GM12864 (cell line): ENCODE measurements at places on chromosomes 13 and 19.

- DNase-seq: no peak
These were observed 34.4 kb downstream of the DNAJC15 start for GRCh38 chr13:43057653-43058317.

DNA sequence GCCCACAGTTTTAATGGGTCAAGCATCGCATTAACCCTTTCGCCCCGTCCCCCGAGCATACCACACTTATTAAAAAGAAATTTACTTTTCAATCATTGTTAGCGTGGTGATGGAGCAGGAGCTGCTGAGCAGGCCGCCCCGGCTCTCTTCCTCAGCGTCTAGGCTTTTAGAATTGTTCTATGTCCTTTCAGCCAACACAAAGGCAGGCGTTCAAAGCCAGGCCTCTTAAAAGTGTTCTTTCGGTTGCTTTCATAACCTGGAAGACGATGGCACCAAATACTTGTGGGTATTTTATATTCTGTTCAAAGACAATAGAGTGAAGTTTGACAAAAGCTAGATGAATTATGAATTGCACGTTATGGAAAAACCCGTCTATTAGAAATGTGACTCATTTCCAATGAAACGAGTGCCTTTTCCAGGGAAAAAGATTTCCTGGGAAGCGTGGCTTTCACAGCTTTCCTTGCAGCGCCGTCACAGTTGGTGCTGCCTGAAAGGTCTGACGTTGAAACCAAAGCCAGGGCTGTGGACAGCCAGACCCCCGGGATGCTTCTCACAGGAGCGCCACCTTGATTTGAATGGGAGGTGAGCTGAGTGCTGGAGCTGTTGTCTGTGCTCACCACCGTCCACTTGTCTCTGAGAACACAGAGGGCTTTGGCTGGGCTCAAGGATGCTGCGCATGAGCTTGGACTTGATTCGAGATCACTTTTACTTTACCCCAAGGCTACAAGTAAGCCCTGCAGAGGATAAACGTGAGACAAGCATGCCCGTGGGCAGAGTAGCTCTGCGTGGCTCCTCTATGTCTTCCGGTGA lies 78.8 kb downstream of the SOX1 start:
- no peak for DNase-seq

- DNase-seq: no peak
These were observed 883.4 kb downstream of the DIAPH3 start for GRCh38 chr13:59280297-59280696.

- DNase-seq: no peak
These were observed 20.3 kb upstream of the RNASEH2B start for GRCh38 chr13:50889317-50889716.

DNA sequence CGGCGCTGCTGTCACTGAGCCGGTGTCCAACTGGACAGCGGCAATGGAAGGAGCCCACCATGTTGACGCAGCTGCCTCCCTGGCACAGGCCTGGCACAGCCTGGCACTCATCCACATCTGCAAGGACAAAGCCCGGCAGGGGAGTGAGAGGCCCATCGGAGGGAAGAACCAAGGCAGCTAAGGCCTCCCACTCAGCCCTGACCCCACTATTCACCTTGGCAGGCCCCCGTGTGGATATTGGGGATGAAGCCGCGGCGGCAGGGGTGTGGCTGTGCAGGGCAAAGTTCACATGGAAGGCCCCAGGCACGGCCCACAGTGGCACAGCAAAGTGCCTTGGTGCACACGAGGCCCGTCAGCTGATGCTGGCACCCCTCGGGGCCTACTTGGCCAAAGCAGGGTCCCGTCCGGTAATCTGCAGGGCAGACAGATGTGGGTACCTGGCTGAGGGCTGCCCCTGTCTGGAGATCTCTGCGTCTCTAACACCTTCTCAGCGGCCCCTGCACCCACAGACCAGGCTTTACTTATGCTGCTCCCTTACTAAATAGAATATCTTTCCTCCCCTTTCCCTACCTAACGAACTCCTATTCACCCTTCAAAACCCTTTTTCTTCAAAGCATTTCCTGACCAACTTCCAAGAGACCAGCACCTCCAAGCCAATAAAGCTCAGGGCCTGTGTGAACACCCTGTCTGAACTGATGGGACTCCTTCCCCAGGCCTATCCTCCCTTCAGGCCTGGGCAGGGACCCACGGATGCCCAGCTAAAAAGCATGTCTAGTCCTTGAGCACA lies 7.5 kb downstream of the FBN3 start:
- DNase-seq: no peak

DNA sequence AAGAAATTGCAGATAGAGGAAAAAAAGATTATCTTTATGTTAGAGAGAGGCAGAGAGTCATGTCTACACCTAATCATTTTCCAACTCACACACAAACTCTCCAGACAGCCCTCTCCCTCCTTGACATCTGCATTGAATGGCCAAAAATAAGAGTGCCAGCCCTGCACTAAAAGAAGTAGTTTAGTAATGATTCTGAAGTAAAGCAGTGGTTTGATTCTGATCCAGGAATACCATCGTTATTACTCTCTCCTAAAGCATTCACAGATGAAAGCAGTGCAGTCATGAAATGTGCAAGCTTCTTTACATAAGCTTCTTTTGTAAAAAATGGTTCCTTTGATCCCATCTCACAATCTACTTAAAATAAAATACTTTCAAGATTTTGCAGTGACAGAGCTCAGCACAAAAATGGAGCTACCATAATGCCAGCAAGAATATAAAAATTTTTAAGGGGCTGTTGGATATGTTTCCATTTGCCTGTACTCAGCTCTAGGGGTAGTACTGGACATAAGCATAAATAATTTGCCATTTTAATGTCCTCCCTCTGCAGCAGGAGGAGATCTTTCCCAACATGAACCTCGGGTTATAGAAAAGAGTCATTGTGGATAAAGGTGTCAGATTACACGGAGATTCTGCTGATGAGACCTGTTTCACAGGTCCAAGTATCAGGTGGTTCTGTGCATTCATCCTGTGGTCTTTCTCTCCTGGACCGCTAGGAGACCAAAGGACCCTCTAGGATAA lies 406.3 kb downstream of the DCT start:
- no peak for DNase-seq

DNA sequence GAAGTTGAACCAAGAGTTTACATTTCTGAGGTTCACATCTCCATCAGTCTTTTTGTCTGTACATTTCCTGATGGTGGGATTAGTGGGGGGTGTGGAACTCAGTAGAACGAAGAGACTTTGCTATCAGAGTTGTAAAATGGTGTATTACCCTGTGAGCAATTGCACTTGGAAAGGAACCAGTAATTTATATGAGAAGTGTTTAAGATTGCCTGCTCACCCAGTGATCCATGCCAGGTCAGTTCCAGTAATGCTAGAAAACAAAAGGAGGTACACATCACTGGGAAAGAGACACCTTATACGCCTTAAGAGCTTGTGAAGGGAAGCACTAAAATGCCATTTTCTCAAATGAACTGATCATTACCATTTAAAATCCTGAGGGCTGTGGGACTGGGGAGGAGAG lies 7.5 kb upstream of the DACH1 start:
- DNase-seq: no peak

- DNase-seq: no peak
These were observed 373.2 kb downstream of the LMO7 start for GRCh38 chr13:76009267-76009890.
